ENCODE measurements at places on chromosomes 6 and 20.

- peak; percentile 70 for DNase-seq
These were observed 1.6 kb downstream of the MYLIP start for GRCh38 chr6:16130437-16130891.

DNA sequence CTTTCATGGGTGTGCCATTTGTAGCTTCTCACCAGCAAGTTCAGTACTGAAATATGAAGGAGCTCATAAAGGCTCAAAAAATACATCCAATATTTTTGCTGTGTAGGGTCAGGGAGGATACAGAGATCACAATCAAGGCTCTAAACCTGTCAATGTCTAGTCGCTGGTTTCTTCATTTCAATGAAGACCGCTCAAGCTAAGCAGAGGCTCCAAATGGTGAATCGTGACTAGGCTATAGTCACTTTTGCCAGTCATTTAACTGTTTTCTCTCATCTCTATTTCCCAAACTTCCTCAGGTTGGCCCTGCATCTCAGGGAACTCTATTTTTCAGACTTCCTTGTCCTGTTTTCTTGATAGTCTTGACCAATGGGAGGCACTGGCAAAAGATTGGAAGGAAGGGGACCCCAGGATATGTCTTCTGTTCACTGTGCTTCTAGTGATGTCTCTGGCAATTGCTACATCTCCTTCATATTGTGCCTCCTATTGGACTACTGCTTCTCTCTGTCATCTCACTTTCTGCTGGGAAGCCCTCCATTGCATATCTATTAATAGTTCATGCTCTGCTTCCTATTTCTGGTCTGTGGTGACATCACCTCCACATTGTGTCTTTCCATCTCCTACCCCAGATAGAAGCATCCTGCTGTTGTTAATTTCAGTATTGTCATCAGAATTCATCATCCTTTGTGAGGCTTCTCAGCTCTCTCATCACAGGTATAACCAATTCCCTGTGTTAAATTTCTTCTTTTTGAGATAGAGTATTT lies 87.7 kb upstream of the FAM184A start:
- DNase-seq, result no peak

DNA sequence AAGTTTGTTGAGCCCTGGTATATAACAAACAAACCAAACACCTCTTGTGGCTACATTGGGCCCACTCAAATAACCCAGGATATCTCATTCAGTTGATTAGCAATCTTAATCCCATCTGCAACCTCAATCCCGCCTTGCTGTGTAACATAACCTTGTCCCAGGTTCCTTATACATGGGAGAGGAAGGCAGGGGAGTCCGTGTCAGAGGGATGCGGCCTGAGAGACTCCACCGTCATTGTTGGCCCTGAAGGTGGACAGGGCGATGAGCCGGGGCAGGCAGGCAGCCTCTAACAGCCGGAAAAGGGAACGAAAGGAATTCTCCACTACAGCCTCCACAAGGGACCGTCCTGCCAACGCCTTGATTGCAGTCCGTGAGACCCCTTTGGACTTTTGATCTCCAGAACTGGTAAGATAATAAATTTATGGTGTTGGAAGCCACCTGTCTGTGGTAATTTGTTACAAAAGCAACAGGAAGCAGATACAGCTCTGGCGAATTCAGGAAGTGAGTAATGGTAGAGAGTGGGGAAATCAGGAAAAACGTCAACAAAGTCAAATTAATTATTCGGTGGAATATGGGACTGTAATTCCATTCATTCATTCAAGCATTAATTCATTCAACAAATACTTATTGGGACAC lies 124.5 kb upstream of the SALL4 start:
- no peak for DNase-seq

DNA sequence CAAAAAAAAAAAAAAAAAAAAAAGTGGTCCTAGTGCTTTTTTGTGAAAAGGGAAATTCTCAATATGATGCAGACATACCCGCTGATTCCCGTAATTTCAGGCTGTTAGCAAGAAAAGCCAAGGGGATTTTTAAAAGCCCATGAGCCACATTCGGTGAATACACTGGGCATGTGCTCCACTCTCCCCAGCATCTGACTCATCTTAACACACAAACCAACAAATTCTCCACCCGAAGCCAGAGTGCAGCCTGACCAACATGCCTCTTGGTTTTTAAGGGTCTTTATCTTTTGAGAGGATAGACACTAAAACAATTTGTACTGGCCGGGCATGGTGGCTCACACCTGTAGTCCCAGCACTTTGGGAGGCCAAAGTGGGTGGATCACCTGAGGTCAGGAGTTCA lies 45.5 kb upstream of the CD83 start:
- DNase-seq, result no peak

DNA sequence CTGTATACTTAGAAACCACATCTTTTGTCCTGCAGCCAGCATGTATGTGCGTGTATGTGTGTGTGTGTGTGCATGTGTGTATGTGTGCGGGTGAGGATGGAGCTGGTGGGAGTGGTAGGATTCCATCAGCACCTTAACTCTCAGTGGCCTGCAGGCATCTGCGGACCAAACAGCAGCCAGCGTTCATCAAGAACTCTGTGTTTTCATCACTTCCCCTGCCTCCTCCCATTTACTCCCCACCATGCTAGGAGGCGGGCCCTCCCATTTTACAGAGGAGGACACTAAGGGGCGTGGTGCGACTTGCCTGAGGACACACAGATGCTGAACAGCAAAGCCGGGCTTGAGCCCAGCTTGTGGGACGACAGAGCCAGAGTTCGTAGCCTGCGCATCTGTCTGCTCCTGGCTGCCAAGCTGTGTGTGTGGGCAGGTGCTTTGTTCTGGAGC lies 8.9 kb downstream of the VSTM2L start:
- DNase-seq, result peak; percentile 6

Data from DMS79 treated with DMSO at 0.1 percent for 48 hours (cell line).